DMS79 treated with DMSO at 0.1 percent for 48 hours (cell line): ENCODE measurements at places on chromosomes 1 and 21.

- no peak for DNase-seq
These were observed 31.7 kb downstream of the ELK4 start for GRCh38 chr1:205600085-205600484.

- DNase-seq: no peak
These were observed 58.2 kb downstream of the LMX1A start for GRCh38 chr1:165298203-165298820.

DNA sequence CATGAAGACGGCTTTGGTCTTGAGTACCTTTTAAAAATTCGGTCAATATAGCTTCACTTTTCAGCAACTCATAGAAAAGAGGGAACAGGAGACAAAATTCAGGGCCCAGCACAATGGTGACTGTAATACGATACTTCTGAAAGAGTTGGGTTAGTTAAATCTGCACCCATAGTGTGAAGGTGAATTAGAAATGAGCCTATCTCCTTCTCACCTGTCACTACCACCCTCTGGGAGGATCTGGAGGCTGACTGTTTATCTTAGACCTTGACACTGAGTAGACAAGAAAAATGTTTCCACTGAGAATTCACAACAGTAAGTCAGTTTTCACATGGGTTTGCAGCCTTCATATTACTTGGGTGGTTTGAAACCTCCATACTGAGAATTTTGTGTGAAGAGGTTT, 57.9 kb upstream of the HMGB4 start:
- DNase-seq: no peak

DNA sequence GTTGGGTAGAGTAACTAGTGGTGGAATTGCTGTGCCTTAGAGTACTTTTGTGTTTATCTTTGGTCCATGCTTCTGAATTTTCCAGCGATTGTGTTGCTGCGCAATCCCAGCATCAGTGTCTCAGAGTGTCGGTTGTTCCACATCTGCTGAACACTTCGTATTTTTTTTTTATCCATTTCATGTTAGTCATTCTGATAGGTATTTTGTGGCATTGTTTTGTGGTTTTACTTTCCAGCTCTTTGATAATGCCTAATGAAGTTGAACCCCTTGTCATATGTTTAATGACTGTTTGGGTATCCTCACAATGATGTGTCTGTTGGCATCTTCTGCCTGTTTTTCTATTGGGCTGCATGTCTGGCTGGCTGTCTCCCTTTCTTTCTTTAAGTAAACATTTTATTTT, 13.6 kb downstream of the TUFT1 start:
- no peak for DNase-seq

DNA sequence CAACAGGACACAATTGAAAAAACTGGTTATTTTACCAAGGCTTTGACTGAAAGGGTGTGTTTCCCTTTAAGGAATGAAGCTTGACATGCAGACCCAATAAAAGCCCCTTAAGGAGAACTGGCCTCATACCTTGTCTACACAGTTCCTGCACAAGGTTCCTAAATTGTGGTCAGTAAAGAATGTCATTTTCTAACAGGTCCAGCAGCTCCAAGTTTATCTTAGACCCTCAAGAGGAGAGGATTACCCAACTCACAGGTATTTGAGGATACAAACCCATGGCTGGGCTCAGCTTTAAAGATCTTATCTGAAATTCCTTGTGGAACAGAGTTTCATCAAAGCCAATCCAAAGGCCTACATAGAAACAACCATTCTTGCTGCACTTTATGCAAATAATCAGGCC, 31.4 kb upstream of the CBR3 start:
- DNase-seq: no peak

- DNase-seq: no peak
These were observed 144.2 kb downstream of the DHRS3 start for GRCh38 chr1:12473596-12474362.

DNA sequence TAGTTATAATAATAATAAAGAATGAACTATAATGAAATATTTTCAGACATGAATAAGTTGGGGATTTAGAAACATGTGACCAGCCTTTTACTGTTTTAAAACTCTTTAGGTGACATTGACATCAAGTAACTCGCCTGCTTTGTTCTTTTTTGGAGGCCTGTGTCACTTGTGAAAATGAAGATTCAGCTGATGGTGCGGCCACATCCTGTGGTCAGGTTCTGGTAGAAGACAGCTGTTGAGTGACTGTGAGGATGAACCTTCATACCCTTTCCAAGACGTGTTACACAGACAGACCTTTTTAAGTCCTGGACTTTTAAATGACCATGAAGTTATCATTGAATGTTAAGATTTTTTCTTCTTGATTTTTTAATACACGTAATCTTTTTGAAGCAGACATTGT, 10.3 kb downstream of the UTS2 start:
- DNase-seq: no peak

- DNase-seq: no peak
These were observed 51.5 kb upstream of the WNT2B start for GRCh38 chr1:112457241-112457640.

DNA sequence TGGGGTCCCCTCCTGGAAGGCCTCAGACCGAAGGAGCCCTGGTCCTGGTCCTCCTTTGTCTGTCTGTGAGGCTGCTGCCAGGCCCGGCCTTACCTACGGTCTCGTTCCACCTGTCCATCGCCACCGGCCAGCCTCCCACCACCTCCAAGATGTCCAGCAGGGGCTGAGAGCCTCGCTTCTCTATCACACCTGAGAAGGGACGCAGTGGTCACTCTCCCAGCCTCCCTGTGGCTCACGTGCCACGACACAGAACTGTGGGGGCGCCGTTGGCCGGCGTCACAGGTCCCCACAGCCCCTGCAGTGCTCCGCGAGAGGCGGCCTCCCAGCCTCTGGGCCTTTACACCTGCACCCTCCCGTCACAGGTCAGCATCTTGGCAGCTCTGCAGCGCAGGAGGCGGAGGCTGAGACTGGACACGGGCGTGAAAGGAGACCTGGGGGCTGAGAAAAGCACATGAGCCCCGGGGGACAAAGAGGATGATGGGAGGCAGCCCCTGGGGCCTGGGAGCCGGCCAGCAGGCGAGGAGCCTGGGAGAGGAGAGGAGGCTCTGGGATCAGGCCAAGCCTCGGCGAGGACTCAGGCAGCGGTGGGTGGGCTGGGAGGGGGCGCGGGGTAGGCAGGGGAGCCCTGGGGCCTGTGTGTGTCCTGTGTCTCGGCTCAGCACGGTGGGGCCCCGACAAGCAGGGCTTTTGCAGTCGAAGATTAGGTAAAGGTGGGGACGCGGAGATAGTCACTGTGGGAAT, 20.5 kb downstream of the PRXL2B start:
- DNase-seq: no peak

DNA sequence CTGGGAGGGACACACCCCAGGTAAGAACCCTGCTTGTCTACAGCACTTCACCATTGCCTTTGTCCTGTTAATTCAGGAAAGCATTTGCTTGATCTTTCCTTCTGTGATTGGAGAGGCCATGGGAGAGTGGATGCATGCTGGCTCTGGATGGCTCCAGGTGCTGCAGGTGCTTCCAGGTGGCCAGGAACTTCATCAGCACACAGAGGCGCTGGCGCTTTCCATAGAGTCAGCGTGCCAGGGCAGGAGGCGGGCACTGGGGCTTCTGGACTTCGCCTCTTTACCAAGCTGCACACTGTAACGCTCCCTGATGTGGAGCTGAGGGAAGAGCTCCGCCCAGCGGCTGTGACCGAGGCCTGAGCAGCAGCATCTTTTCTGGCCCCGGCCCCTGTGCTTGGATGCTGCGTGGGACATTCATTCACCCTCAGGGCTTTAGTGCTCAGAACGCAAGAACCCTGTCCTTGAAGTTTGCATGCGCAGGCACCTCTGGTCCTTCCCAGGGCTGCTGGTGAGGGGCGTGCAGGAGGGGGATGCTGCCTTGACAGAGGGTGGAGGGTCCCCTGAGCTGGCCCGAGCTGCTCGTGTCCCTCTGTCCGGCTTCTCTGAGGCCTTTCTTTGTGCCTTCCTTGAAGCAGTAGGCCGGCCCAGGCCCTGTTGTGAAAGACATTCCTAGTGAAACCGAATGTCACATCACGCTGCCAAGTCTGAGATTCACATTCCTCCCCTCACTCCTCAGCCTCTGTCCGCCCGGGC, 1.6 kb upstream of the MX2 start:
- peak; percentile 48 for DNase-seq

DNA sequence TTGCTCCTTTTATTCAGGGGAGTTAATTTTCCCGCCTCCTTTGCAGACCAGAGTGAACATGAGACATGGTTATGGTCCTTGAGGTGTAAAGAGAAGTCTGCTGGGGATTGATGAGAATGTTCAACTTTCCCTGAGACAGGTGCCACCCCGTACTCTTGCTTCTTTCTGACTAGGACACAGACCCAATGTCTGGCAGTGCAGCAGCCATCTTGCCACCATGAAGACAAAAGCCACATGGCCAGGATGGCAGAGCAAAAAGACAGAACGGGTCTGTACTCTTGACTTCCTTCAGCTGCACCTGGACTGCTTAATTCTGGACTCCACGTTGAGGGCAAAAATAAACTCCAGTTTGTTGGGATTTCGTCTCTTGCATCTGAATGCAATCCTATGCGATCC, 54.1 kb downstream of the KLHDC7A start:
- DNase-seq: no peak

DNA sequence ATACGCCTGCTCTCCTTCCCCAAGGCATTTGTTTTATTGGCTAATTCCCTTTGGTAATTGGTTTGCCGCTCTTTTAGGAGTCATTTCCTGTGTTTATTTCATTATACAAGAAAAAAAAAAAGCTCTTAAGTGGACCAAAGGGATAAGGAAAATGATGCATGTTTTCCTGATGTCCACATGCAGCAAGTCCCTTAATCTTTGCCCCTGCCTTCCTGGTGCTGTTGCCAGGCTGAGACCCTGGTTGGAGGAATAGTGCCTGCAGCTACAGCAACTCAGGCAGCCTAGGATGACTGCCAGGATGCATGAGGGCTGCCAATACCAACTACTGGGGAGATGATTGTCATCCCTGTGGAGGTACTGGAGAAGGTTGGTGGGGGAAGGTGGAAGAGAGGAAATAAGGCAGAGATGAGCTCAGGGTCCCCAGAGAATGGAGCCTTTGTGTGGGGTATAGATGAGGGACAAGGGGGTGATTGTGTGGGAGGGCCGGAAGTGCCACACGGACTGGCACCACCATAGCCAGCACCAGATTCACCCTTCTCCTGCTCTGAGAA, 6.1 kb upstream of the GATAD2B start:
- DNase-seq: no peak

- no peak for DNase-seq
These were observed 2.9 kb upstream of the C1orf105 start for GRCh38 chr1:172417557-172417956.

GRCh38 chr1:171912509-171913175, 71.3 kb downstream of the DNM3 start:
- no peak for DNase-seq
